Activated CD8-positive, alpha-beta T cell treated with anti-CD3 and anti-CD28 coated beads, Interleukin-2, amount 10 ng/mL, durations not matched to agents 7 days and 5 days (primary cell): ENCODE measurements at places on chromosomes 2 and 18. TPM values are rescaled to one million over a fixed set of nuclear protein-coding genes. Genes with fewer than 3 reads are reported as not detected.
A peak's percentile ranks its signal among the peaks of the same experiment; 100 is the strongest.

Gene GKN1
- total RNA-seq: not detected

- no peak for DNase-seq
Observed at GRCh38 chr2:200741468-200742202, 70.1 kb upstream of the BZW1 start.

DNA sequence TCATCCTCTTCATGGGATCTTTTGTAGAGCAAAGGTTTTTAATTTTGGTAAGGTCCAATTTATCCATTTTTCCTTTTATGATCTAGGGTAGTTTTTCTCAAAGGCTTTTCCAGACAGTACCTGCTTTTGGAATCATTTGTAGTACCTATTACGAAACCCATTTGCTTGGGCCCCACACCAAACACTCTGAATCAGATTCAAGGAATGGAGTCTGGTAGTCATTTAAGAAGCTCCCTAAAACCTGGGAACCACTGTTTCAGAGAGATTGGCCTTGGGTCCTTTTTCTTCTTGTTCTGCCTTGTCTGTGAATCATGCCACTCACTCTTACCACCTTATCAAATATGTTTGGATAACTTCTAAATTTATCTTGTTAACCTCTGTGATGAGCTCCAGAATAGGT lies 40.3 kb downstream of the OSBPL6 start:
- DNase-seq: no peak

GRCh38 chr2:96957244-96957643 lies 29.1 kb downstream of the FAM178B start:
- no peak for DNase-seq

Gene GNLY
- 143 TPM for total RNA-seq

GRCh38 chr2:1482253-1482675 lies 69.0 kb downstream of the TPO start:
- DNase-seq: no peak

GRCh38 chr2:6657136-6657535 lies 208.6 kb downstream of the CMPK2 start:
- no peak for DNase-seq

- DNase-seq: no peak
Observed at GRCh38 chr2:177767768-177768167, 304.8 kb downstream of the PDE11A start.

GRCh38 chr2:38120829-38121228 lies 44.9 kb upstream of the CYP1B1 start:
- DNase-seq: no peak

DNA sequence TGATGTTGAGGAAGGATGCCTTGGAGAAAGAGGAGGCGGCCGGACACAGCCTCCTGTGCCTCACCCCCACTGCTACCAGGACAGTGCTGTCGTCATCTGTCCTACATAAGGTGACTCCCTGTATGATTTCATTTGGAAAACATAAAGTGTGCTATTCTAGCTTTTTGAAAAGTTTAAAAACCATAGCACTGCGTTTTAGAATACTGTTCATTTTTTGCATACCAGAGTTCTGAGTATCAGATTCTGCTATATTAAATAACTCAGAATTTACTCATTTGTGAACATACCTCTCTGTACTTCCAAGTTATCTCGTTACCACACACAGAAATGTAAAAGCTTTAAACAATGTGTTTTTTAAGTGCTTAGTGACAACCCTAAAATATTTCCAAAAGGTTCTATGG lies 302.9 kb downstream of the LRRTM1 start:
- no peak for DNase-seq

- no peak for DNase-seq
Observed at GRCh38 chr2:128162266-128162665, 71.3 kb downstream of the UGGT1 start.

- DNase-seq: no peak
Observed at GRCh38 chr2:43831543-43832294, 6.9 kb downstream of the ABCG5 start.

- DNase-seq: no peak
Observed at GRCh38 chr2:235663875-235664274, 170.0 kb downstream of the AGAP1 start.

- DNase-seq: no peak
Observed at GRCh38 chr2:54271843-54272627, 16.0 kb upstream of the TSPYL6 start.

DNA sequence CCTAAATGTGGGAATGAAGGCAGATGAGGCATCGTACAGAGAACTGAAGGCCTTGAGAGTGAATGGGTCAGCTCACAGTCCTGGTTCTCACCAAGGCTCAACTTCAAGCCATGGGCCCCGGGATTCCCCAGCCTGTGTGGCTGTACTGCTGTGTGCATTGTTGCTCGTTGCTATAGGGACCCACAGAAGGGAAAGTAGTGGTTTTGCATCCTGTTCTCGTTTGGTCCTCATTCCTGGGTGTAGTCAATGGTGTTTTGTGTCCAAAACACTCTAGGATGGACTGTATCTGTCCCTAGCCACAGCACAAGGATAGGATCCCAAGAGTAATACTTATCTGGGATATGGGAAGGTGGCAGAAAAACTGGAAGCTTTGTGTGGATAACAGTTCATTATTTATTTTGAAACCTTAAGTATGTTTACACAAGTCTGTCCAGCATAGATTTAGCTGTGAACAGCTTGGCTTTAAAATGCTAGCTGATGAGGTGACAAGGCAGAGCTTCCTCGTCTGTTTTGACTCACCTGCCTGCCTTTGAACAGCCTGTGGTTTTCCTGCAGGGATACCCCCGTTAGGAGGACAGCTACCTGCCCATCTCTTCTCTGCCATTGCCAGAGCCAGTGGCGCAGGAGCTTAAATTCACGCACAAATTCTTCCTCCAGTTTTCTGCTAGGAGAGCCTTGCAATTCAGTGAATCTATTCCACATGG lies 85.0 kb downstream of the WDSUB1 start:
- peak; percentile 53 for DNase-seq

GRCh38 chr18:69599377-69599776 lies 198.7 kb downstream of the DOK6 start:
- no peak for DNase-seq

- no peak for DNase-seq
Observed at GRCh38 chr2:75170889-75171288, 28.4 kb downstream of the TACR1 start.

Gene DDX18
- total RNA-seq: 77.7 TPM

DNA sequence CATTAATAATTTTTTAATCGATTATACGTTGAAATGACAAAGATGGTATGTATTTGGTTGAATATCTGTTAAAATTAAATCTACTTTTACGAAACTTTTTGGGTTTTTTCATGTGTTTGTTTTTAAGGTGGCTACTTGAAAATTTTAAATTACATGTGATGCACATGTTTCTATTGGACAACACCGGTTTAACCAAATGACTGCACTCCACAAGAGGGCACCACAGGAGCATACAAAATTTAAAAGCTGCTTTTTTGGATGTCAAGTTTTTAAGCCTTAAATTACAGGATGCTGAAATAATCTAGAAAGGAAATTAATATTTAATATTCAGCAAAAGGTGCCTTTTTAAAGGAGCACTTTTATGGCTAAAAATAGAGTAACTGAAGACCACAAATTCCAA lies 98.7 kb downstream of the ACVR1 start:
- peak; percentile 68 for DNase-seq

DNA sequence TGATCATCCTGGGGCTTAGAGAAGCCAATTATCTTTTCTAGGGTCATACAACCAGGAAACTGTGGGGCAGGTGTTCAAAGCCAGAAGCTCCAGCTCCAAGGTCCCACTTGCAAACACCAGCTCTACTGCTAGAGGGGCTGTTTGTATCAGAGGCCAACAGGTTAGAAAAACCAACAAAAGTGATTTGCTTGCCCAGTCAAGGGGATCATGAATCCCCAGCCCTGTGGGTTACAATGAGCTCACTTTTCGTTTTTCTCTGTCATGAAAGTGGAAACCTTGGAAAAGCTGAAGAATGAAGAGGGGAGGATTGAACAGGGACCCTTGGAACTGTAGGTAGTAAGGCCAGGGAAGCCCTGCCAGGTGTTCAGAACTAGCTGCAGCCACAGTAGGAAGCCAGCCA lies 119.2 kb downstream of the SPP2 start:
- DNase-seq: no peak

Gene NT5C1B
- total RNA-seq: not detected

Gene ASTL
- not detected for total RNA-seq
